Vagina (tissue), 2 donors: ENCODE measurements at places on chromosomes 6 and 20.

DNA sequence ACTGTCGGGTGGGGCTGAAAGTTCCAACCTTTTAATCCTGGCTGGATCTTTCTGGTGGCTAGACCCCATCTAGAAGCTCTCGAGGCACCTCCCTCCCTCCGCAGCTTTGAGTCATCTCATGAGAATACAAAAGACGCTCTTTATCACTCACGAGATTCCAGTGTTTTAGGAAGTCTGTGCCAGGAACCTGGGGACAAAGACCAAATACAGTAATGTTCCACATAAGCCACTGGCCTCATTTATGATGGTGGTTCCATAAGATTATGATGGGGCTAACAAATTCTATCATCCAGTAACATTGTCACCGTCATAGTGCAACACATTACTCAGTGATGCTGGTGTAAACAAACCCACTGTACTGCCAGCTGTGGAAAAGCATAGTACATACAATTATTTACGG lies 48.7 kb downstream of the NCOA7 start:
- DNase-seq = no peak

GRCh38 chr6:26056583-26057350 lies 30.5 kb upstream of the HFE start:
- no peak for DNase-seq

DNA sequence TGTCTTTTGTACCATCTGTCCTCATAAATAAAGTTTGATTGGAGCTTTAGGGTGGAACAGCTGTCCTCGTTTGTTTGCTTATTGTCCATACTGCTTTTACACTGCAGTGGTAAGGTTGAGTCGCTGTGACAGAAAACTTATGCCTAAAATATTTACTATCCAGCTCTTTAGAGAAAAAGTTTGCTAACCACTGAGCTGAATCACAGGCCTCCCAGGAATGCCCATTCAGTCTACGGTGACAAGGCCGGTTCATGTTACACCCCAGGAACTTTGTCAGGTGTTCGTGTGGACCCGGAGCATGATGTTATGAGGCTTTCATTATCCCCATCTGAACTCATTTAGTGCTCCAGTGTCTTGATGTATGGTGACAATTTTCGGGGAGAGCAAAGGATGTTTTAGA lies 401.1 kb downstream of the SAMD5 start:
- DNase-seq = no peak

DNA sequence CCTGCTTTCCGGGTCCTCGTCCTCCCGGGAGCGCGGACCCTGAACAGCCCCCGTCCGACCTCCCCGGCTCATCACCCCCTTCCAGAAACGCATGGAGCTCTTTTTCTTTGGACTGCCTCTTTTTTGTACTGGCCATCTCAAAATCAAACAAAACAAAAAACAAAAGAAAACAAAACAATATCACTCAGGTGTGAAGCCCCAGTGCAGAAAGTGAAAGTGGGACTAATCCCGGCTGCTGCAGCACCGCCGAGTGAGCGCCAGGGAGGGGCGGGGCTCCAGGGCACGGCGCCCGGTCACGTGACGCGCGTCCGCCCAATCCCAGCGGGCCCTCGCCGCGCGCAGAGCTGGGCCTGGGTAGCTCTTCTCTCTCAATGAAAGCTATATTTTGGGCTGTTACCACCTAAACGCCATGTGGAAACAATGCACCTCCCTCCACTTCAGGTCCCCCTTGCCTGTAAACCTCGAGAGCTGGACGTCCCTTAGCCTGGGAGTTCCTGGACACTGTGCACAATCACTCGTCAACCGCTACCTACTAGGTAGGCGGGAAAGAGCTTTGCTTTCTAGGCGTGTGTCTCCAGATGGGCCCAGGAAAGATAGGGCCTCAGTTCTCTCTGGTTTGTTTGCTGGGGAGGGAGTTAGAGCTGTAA lies 93.7 kb upstream of the PRDM1 start:
- DNase-seq = no peak

DNA sequence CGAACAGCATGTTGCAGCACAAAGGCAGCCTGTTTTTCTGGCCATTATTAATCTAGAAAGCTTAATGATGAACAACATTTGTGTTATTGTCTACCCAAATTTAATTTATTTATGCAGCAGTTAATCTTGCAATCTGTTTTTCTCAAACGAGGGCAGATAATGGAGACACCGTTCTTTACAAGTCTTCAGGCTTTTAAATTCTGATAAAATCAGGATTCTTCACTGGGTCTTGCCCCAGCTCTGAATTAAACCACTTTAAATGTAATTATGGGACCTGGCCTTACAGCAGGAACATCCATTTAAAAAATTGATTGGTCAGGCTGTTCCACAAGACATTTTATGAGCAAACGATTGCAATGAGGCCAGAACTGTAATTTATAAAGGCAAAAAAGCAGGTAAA lies 26.5 kb upstream of the INSM1 start:
- no peak for DNase-seq
